ENCODE measurements at places on chromosomes 4 and X. TPM values are rescaled to one million over a fixed set of nuclear protein-coding genes. Genes with fewer than 3 reads are reported as not detected.

The TMPRSS11B gene
- 0.03 TPM for polyA plus RNA-seq

The CXCL6 gene
- 0.19 TPM for polyA plus RNA-seq

The RTL9 gene
- polyA plus RNA-seq, result 0.31 TPM

The MTNR1A gene
- 0.48 TPM for polyA plus RNA-seq

DNA sequence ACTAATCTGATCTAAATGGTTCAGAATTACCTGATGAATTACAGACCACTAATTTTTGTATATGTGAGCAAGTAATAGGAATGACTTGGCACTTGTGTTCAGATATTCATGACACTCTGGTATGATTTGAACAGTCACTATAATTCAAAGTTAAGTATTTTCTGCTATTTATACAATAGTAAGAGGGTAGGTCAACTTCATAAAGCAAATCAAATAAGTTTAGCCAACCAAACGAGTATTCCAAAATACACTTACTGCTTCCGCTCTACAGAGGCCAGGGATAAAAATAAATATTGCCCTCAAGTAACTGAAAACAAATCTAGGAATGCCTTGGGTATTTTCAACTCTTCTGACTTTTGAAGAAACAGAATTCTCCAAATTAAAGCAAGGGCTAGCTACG lies 9.1 kb downstream of the EMCN start:
- no peak for DNase-seq

DNA sequence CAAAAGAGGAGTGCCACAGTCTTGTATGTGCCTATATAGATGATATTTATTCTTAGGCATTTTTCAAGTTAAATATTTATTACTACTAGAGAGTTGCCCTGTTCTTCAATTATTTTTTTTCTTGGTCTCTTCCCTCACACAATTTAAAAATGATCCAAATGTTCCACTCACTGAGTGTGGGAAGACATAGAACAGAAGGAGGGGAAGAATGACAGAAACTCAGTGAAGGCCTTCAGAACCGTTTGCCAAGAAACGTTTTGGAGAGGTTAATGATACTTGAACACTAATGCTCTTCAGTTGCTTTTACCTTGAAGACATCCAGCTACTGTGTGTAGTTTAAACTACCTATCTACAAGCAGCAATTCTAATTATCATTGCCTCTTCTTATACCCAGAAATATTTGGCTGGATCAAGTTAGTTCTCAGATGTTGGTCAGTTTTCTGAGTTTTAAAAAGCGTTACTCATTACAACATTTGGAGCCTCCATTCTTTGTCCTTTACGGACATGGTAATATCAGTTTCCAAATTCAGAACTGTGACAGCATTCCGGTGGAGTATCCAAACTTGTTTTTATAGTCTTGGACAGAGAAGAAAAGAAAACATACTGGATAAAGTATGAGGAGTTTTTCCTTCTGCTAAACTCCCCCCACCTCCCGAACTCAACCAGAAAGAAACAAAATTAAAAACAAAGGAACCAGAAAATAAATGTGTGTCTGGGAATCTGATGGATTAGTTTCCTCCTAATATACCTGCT lies 389.7 kb downstream of the SPRY1 start:
- DNase-seq, result no peak

The IL3RA gene
- 5.4 TPM for polyA plus RNA-seq

DNA sequence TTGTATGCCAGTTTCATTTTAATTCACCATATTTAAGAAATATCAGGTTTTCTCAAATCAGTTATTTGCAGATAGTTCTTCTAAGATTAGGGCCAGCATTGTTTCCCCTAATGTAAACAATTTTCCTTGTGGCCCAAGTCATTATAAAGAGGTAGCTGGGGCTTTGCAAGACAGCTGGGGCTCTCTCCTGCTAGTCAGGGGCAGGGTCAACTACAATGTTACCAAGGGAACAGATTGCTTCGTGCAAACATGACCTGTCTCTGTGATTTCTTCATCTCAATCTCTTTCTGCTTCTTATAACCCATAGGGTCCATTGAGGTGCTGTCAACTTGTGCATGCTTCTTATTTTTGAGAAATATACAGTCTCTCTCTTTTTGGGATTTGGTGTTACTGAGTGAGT lies 12.1 kb downstream of the ARMCX6 start:
- DNase-seq, result no peak

- no peak for DNase-seq
Observed at GRCh38 chrX:63754136-63754859, 30.7 kb downstream of the ARHGEF9 start.

DNA sequence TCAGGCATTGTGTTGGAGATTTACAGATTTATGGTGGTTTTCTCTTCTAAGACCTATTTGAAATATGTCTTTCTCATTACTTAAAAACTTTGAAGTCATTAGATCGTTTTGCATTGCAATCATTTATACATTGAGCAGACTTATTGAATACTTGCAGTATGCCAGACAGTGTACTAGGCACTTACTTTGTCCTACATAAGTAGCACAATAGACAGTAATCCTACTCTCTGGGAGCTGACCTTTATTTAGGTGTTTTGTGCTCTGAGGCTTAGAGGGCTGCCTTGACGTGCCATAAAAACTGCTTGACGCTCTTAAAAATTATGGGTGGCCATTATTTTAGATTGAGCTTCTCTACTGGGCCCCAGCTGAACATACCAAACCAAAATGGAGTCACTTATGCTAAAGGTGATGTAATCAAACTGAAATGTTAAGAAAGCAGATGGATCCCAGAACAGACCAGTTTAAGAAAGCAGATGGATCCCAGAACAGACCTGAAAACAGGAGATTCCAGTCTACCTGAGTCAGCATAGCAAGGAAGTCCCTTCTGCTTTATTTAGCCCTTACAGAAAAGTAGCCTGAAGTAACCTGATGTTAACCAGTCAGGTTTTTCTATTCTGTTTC lies 42.4 kb downstream of the PTTG2 start:
- DNase-seq, result no peak

GRCh38 chr4:125750399-125750798 lies 435.6 kb downstream of the FAT4 start:
- no peak for DNase-seq

The KIAA0232 gene
- polyA plus RNA-seq, result 23.5 TPM

The GABRE gene
- 47.5 TPM for polyA plus RNA-seq

GRCh38 chrX:108177351-108178142 lies 86.0 kb downstream of the ATG4A start:
- DNase-seq, result no peak

GRCh38 chrX:5415738-5416137 lies 812.9 kb downstream of the NLGN4X start:
- DNase-seq, result no peak

GRCh38 chr4:184734758-184735157 lies 862 bp upstream of the CENPU start:
- no peak for DNase-seq

GRCh38 chr4:181219783-181220416 lies 1023.3 kb upstream of the TENM3 start:
- no peak for DNase-seq

GRCh38 chr4:89773805-89774204 lies 63.2 kb downstream of the SNCA start:
- DNase-seq, result no peak

The AMOT gene
- polyA plus RNA-seq, result 27.7 TPM

DNA sequence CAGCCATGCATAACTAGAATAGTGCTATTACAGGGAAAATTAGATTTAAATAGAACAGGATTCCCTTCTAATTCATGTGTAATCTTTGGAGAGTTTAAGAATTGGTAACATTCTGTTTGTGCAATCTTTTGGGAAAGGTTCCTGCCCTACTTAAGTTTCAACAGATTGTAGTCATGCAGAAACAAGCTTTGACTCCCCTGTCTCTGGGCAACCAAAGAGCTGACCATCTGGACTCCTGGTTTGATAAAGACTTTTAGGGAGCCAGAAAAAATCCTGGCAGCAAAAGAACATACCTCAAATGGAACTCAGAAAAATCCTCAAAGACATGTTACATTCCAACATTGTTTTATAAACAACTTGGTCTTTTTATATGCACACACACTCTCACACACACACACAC lies 191.1 kb upstream of the NEIL3 start:
- peak; percentile 4 for DNase-seq

GRCh38 chr4:95304898-95305297 lies 243.9 kb downstream of the UNC5C start:
- DNase-seq, result no peak

DNA sequence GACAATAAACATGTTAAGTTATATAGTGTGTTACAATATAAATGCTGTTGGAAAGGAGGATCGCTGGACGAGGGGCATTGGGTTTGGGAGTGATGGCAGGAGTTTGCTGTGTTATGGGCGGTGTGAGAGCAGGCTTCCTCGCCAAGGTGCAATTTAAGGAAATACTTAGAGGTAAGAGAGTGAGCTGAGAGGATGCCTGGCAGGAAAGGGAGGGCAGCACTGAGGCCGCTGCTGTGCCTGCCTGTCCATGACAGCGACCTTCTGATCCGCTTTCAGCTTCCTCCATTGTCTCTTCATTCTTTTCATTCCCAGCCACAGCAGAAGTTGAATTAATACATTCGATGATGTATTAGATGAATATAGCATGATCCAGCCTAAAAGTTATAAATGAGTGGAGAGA lies 41.2 kb upstream of the TBC1D14 start:
- no peak for DNase-seq

DNA sequence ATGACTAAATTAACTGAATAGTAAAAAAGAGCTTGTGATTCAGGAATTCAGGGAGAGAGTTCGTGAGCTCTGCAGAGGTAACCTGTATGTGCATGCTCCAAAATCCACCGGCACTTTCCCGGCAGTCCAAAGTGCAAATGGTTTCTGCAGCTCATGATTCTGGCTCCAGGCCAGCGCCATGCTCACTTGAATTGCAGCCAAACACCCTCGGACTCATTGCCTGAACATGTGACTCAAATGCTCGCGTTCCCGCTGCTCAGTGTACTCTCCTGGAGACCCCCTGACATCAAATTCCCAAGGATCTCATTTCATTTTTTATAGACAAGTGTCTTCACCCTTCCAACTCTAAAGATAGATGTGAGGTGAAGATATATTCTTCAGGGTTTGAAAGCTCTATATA lies 44.1 kb upstream of the SH3RF1 start:
- peak; percentile 96 for DNase-seq

DNA sequence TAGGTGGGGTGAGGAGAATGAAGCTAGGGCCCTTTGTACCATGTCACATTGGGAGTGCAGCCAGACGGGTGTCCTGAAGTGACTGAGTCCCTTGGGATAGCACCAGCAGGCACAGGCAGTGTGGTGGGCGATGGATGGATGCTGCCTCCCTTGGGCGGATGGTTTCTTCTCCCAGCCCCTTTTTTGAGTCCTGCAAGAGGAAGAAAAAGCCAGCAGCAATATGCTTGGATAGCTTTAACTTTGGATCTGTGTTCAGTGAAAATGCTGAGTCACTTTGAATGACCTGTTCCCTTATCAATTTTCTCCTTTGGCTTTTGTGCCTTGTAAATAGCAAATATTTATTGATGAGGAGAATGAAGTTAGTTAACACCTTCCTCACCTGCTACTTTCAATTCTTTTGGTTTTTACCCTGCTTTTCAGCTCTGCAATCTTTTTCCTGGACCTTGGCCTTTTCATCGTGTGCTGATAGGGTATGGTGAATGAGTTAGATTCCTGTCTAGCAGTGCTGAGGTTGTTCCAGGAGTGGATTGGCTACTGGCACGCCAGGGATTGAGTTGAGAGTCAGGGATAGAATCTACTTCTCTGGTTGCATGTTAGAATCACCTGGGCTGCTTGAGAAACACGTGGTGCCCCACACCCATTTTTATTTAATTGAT lies 10.2 kb downstream of the DCUN1D4 start:
- DNase-seq, result peak; percentile 65

GRCh38 chrX:118660085-118660484 lies 67.3 kb upstream of the IL13RA1 start:
- DNase-seq, result peak; percentile 7

DNA sequence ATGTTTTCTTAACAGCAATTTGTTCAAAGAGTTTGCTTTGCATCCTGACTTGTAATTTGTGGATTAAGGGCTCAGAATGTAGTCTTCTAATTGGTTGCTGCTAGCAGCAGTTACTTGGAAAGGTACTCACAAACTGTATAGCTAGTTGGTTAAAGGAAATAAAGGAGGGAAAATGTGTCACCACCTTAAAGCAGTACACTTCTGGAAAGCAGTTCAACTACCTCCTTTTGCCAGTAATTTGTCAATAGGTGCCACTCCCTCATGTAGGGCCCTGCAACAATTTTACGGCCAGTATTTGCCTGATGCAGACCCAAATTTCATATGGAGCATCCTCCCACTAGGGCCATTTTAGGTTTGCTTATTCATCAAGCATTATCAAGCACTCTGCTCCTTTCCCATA lies 20.8 kb downstream of the AMOT start:
- no peak for DNase-seq

DNA sequence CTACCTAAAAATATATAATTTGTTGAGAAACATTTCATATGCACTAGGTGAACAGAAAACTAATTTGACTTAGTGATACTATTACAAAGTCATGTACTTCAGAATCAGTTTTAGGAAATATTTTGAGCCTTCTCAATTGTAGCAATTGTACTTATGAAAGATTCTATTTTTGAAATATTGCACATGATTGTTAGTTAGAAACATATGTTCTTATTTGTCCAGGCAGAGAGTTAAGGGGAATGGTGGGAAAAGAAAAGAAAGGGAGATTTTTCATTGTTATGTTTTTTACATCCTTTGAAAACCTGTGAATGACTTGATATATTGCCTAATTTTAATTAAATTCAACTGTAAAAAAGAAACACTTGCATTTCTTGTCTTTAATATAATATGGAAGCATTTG lies 66.0 kb downstream of the GLRB start:
- DNase-seq, result no peak

DNA sequence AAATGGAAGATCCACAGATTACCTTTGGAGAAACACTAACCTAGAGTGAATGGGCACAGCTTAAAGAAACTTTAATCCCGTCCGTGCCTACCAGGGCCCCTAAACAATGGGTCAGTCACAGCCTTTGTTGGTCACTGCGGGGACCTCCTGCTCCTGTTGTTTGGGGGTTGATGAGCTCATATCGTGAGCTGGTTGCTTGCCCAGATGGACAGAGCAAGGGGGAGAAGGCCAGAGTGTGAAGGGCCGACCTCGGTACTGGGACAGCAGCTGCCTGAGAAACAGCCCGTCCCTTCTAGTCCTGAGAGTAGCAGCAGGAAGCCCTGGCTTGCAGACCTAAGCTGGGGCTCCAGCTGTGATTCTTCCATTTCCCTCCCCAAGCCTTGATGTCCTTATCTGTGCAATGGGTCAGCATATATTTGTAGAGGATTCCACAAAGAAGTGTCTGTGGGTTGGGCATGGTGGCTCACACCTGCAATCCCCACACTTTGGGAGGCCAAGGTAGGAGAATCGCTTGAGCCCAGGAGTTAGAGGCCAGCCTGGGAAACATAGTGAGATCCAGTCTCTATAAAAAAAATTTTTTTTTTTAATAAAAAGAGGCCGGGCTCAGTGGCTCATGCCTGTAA lies 69.6 kb upstream of the SLC34A2 start:
- no peak for DNase-seq

DNA sequence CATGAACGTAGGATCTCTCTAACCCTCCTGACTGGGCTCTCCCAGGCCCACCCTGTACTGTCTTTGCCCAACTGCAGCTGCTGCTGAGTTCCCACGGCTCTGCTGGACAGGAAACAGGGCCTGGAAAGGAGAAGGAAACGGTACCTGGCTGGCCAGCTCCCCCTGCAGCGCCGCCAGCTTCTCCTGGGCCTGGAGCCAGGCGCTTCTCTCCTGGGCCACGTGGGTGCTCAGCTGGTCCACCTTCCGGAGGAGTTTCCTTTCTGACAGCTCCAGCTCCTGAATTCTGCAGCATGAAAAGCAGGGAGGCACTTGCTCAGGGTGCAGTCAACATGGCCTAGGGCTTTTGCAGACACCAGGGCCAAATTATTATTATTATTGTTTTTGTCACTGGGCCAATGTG lies 6.5 kb downstream of the C4orf50 start:
- DNase-seq, result no peak

- no peak for DNase-seq
Observed at GRCh38 chr4:3269991-3270611, 21.1 kb downstream of the MSANTD1 start.

Measured in large intestine (tissue), 12 donors.